ENCODE measurements at places on chromosomes 5 and 9.
A peak's percentile ranks its signal among the peaks of the same experiment; 100 is the strongest.

GRCh38 chr5:148746826-148747535 is 79.4 kb upstream of the ADRB2 start:
- DNase-seq: no peak

DNA sequence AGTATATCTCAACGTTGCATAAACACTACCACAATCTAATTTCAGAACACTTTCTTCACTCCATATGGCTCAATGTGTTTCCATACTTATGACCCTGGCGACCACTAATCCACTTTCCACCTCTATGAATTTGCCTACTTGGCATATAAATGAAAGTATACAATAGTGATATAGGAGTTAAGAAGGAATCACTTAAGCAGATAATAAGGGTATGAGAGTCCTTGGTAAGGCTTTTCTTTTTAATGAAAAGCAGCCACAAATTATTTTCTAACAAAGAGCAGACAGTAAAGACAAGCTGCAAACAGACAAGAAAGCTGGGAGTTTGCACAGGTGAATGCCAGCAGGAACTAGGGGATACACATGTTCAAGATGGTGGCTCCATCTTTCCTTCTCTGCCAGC is 615.1 kb upstream of the NUDT12 start:
- DNase-seq: no peak

GRCh38 chr9:13991395-13991794 is 322.5 kb downstream of the NFIB start:
- no peak for DNase-seq

DNA sequence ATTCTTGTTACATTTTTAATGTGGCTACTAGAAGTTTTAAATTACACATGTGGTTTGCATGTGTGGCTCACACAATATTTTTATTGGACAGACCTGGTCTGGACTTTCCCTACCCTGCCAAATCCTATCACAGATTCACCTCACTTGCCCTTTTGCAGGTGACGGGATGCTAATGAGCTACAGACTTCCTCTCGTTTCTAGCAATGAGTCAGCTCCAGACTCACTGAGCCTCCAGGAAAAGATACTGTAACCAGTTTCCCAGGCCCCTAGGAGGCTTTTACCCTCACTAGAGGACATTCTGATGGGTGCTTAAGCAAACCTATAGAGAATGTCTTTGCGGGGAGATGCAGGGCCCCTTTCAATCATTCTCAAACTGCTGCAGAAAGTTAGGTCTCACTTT is 135.4 kb downstream of the WDR41 start:
- peak; percentile 30 for DNase-seq

DNA sequence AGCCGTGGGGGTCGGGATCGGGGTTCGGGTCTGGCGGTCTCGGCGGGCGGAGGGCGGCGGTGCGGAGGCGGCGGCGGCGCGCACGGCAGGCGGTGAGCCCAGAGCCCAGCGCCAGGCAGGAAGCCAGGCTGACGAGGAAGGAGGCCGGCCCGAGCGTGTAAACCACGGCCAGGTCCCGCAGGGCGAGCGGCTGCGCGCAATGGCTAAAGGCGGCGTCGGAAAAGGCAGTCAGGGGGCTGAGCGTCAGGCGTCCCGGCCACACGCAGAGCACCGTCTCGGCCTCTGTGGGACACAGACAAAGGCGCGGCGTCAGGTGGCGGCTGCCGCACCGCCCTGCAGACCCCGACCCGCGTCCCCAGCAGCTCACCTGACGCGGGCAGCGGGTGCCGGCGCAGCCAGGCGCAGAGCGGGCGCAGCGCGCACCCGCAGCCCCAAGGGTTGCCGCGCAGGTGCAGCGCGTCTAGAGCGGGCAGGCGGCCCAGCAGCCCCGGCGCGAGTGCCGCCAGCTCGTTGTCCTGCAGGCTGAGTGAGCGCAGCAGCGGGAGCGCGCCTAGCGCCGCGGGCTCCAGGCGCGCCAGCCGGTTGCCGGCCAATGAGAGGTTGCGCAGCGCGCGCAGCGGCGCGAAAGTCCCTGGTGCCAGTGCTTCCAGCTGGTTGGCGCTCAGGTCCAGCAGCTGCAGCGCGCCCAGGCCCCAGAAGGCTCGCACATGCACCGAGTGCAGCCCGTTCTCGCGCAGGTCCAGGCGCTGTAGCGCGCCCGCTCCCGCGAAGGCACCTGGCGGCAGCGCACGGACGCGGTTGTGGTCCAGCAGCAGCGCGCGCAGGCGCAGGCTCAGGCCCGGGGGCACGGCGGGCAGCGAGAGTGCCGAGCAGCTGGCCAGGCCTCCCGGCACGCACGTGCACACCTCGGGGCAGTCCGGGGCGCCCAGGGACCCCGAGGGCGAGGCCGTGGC is 671 bp downstream of the LRRC26 start:
- no peak for DNase-seq

- DNase-seq: no peak
Measured at GRCh38 chr9:74554751-74555419, 57.8 kb downstream of the RORB start.

DNA sequence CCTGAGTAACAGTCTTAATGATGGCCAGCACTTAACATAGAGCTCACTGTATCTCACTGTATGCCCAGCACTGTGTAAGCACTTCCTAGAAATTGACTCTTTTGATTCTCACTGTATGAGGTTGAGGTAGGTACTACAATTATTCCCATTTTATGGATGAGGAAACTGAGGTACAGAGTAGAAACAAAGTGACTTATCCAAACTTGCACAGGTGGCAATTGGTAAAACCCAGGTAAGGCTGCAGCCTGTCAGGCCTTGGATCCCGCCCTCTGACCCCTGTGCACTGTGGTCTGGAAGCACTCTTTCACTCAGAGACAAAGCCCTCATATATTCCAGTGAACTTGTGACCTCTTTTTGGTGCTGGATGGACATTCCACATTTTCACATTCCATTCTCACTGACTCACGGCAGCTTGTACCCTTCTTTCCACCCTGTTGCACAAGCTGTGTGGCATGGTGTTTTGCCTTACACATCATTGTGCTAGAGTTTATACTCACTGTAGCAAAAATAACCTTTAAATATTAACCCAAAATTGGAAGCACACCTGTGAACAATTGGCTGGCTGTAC is 21.7 kb downstream of the ANKRD55 start:
- peak; percentile 89 for DNase-seq

GRCh38 chr5:11878814-11879213 is 25.4 kb downstream of the CTNND2 start:
- no peak for DNase-seq

DNA sequence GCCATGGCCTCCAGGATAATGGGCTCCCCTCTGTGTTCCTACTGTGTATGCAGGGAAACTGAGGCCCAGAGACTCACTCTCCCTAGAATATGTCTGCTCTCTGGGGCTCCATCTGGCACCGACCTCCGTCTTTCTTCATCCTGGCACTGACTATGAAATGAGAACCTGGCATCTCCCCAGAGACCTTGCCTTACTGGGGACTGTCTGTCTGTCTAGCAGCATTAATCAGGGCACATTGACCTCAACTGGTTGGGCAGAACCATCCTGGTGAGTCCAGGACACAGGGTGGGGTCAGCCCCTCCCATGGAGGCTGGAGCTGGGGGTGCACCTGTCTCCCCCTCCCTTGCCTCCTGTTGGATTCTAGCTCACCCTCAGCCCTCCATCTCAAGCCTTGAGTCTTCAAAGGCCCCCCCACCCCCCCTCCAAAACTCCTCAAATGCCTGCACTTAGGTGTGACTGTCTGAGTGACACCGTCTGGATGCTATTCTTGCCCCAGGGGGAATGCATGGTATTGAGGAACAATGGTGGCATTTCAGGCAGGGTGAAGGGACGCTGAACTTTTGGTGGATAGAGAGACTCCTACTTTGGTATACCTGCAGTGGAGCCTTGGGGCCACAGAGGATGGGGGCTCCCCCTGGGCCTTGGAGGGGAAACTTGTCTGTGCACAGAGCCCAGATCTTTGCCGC is 12.8 kb upstream of the PITX1 start:
- no peak for DNase-seq

DNA sequence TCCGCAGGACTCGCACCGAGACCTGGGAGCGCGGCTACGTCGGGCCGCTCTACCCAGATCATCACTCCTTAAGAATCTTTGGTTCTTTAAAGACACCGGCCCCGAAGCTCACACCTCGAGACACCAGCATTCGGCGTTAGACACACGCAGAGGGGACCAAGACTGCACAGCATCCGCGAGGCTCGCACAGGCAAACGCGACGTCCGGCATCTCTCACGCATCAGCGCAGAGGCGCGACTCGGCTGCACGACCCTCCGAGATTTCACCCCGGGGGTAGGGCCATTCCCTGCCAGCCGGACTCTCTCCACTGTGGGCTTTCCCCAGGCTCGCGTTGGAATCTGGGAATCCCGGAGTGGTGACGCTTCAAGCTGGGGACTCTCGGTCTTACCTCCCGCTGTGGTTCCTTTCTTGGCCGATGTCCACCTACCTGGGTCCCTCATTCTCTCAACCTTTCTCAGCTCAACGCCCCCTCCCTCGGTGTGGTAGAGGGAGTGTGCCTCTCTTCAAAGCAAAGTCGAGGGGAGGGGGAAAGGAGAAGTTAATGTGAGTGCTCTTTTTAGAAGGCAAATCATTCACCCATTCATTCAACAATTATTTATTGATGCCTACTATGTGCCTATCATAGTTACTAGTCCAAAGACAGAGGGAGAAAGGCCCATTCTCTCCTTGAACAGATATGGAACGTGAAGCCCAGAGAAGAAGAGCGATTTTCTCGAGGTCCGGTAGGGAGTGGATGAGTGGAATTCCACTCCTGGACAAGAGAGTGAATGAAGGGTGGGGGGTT is 1.3 kb upstream of the HAND1 start:
- no peak for DNase-seq

DNA sequence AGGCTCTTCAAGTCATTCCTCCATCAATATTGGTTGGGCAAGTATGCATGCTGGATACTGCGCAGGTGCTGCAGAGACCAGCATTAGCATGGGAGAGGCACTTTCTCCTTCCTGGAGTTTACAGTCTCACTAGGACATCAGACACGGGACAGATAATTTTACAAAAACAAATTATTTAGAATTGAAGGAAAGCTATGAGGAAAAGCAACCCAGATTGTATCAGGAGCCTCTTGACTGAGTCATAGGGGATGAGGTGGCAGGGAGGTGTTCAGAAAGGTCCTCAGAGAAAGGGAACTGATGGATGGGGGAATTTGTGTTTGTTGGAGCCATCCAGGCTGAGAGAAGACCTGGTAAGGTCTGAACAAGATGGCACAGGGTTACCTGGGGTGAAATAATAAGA is 24.5 kb upstream of the RAB14 start:
- no peak for DNase-seq
